ENCODE measurements at places on chromosomes 3 and 15.

DNA sequence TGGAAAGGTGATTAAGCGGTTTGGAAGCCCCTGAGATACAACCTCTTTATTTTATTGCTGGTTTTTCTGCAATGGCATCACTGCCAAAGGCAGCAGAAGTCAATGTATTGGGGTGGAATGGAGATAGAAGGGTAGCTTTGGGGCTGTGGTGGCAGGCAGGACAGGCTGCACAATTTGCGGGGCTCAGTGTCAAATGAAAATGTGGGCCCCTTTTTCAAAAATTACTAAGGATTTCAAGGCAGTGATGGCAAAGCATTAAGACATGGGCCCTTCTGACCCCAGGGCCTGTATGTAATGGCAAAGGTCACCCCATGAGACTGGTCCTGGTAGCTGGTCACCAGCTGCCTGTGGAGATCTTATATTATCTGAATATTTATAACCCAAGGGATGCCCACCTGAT lies 29.3 kb upstream of the GALNT15 start:
- DNase-seq: no peak

- no peak for DNase-seq
Observed at GRCh38 chr3:145383416-145383815, 777.6 kb downstream of the PLOD2 start.

DNA sequence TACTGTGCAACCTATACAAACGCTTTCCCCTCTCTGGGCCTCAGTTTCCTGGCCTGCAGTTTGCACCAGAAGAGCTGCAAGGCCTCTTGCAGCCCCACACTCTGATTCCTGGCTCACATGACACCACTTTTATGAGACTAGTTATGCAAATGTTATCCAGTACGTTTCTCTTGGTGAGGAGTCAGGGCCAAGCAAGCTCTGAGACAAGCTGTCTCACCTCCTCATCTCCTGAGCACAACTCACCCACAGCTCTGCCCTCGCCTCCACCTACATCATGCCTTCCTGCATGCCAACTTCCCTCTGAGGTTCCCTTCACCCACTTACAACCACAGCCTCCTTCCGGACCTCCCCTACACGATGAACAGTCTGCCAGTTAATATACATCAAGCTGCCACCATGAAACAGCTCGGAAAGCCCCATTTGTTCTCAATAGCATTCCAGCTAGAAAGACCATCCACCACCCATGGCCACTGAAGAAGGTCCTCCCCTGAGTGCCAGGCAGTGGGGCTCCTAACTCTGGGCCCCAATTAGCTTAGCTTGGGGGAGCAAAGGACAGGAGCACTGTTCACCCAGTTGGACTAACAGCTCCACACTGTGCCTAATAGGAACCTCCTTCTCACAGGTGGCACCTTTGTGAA lies 25.0 kb downstream of the CRYGS start:
- no peak for DNase-seq

GRCh38 chr3:65636326-65636725 lies 402.4 kb downstream of the MAGI1 start:
- no peak for DNase-seq

GRCh38 chr3:184532940-184533732 lies 28.4 kb upstream of the EPHB3 start:
- DNase-seq: no peak

- no peak for DNase-seq
Observed at GRCh38 chr3:61349717-61350116, 98.5 kb upstream of the FHIT start.

DNA sequence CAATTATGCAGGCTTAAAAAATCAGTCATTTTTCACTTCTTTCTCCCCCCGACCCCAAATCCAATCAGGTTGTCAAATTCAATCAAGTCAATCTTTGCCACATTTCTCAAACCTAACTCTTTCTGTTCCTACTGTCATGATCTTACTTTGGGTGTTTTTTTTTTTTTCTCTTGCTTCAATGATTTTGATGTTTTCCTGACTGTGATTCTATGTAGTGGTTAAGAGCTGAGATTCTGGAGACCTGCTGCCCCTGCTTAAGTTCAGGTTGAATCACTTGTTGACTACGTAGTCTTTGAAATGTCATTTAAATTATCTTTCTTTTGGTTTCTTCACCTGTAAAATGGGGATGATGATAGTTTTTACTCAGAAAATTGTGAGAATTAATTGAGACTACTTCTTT lies 117.5 kb downstream of the TPRG1 start:
- no peak for DNase-seq

- DNase-seq: no peak
Observed at GRCh38 chr3:156298938-156299337, 178.6 kb downstream of the KCNAB1 start.

DNA sequence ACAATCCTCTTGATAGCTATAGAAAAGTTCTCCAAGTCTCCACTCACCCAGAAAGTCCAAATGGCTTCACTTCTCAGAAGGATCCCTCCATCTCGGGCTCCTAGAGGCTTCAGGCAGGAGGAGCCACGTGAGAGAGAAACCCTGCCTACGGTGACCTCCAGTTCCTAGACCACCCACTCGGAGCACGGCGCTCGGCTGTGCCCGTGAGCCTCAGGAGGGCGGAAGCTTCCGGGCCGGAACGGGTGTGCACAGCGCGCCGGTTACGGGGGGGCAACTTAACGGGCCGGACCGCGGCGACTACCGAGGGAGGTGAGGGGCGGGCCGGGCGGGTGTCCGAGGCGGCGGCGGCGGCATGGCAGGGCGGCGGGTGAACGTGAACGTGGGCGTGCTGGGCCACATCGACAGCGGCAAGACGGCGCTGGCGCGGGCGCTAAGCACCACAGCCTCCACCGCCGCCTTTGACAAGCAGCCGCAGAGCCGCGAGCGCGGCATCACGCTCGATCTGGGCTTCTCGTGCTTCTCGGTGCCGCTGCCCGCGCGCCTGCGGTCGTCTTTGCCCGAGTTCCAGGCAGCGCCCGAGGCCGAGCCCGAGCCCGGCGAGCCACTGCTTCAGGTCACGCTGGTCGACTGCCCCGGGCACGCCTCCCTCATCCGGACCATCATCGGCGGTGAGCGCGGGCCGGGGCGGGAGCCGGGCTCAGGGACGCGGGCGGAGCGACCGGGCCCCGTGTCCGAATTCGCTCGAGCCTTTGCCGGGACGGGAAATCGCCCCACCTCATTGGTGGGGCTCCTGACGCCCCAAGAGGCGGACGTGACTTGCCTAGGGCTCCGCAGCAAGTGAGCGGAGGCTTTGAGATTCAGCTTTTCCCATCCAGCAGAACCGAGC lies at the start of gene EEFSEC:
TSS of gene EEFSEC (plus strand) at position 326 of the 886 bp plus-strand sequence. CDS start at position 353, 27 bp downstream.
- DNase-seq: peak; percentile 30

- DNase-seq: peak; percentile 53
Observed at GRCh38 chr3:149442851-149443544, 31.5 kb upstream of the TM4SF4 start.

- no peak for DNase-seq
Observed at GRCh38 chr3:29901097-29901496, 620.2 kb downstream of the RBMS3 start.

DNA sequence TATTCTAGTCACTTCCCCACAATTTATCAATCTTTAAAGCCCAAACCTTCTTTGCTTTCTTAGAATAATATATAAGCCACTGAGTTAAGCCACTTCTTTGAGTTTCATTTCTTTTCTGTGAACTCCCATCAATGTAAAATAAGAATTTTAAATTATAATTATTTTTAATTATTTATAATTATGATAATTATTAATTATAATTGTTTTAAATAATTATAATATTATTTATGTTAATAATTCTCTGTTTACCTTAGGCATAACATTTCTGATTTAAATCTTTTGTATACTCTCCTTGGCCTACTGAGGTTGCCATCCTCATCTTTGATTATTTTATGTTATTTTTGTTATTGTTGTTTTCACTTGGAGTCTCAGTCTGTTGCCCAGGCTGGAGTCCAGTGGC lies 644.2 kb downstream of the ROBO2 start:
- no peak for DNase-seq

- DNase-seq: no peak
Observed at GRCh38 chr15:90459368-90459767, 70.4 kb upstream of the CRTC3 start.

GRCh38 chr3:127911421-127911931 lies 3.6 kb upstream of the KBTBD12 start:
- no peak for DNase-seq

- peak; percentile 49 for DNase-seq
Observed at GRCh38 chr15:38589502-38589901, 24.9 kb upstream of the RASGRP1 start.

GRCh38 chr15:59315914-59316451 lies 56.7 kb downstream of the MYO1E start:
- DNase-seq: peak; percentile 42

DNA sequence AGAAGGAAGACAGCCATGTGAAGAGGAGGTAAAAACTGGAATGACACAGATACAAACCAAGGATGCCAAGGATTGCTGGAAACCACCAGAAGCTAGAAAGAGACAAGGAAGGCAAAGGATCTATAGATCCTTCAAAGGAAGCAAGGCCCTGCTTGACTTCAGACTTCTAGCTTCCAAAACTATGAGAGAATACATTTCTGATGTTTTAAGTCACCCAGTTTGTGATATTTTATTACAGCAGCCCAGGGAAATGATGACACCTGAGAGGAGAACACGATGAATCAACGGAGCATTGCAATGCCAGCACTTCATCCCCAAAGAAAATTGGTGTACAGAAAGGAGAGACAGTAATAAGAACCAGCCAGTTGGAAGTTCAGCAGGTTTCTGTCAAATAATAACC lies 116.3 kb downstream of the MAGI1 start:
- no peak for DNase-seq

GRCh38 chr3:107377151-107377550 lies at the start of gene CCDC54:
CCDC54 (plus strand) TSS chr3:107377439; CDS start chr3:107377588, 149 bp downstream.
- no peak for DNase-seq

DNA sequence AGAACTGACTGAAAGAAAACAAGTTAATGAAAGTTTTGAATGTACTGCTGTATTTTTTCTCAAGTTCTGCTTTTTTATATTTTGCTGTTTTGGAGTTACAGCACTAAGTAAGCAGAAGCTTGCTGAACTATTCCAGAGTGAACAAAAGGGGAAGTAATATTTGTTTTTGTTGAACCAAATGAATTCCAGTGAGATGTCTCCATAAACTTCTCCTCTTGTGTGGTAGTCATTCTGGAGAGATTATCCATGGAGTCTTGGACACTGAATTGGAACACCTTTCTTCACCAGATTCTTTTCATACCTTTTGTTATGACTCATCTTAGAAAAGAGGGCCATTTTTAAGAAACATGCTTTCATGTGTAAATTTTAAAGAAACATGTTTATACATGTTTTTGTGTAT lies 8.8 kb downstream of the ANKUB1 start:
- peak; percentile 62 for DNase-seq

DNA sequence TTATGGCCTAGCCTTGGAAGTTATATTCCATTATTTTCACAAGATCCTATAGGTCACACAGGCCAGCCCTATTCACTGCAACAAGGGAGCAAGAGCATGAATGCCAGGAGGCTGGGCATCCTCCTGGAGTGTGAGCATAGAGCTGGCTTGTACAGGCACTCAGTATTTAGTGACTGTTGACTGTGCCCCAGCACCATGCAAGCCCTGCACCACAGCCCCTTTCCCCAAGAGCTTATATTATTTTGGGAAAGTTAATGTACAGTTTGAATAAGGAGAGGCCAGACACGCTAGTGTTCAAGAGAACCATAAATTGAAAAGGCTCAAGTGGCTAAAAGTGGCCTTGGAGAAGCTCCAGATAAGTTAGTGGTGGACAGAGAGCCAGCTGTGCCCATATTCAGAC lies 32.3 kb upstream of the TSEN2 start:
- no peak for DNase-seq

DNA sequence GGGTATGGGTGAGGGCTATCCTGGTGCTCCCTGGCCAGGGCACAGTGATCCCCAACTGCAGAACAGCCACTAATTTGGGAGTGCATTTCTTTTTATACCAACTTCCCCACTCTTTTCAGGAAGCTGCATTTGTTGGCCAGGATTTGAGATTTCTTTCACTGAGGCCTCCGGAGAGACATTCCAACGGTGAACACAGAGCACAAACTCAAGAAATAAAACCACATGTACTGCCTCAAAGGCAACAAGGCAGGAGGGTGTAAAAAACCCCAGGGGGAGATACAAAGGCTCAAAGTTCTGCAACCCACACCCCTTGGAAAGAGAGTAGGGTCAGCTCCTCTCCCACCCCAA lies 65.3 kb downstream of the CPN2 start:
- no peak for DNase-seq

GRCh38 chr3:113712129-113712528 lies 15.7 kb upstream of the USF3 start:
- DNase-seq: no peak

DNA sequence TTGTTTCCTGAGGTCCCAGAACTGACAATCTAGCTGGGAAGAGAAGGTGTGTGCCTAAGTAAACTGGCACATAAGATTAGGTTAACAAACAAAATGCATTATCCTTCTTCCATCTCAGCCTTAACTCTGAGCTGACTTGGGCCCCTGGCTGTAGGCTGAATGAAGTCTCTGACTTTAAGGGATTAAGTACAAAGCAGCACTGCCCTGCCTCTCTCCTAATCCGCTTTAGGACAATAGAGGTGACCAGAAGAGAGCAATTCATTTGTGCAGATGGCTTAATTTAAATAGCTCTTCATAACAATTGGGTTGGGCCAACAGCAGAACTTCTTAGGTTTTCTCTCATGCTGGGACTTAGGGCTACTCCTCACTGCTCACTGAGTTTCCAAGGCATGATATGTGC lies 181.6 kb upstream of the SOX14 start:
- DNase-seq: no peak

DNA sequence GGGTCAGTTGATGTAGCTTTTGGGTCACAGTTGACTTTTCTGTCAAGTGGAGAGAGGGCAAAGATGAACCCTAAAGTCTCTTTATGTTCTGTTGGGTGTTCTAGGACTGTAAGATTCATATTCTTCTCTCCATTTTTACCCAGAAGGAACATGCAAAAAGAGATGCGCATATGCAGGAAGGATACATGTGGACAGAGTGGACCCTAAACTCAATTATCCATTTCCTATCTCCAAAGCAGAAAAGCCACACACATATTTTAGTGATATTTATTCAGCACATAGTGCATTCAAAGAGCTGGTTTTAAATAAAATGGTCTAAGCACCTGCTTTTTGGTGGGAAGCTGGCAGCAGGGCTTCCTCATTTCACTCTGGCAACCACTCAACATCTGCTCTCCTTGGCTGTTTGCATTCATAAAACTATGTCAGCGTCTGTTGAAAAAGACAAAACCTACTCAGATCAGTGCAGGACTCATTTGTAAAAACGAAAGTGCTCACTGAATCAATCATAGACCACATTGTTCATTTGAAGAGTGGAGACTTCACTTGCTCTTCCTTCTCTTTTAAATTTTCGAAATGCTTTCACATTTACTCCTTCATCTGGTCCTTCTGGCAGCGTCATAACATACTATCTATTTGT lies 96.6 kb downstream of the SEMA6D start:
- no peak for DNase-seq

- DNase-seq: no peak
Observed at GRCh38 chr15:65326818-65327217, 22.3 kb downstream of the RNU5B-1 start.

DNA sequence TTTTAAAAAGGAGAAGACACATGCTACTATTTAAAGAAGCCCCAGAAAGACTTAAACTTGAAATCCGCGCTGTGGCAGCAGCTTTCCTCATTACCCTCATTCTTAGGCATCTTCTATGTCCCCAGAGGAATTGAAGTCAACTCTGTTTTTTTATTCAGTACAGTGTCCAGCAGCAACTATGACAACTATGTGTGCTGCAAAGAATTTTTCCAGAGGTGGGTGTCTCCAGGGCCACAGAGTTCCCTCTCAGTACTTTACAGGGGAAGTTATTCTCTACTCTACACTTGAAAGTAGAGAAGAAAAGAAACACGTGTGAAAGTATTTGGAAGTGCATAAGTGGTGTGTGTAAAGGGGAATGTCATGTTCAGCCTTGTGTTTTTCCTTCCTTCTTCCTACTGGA lies 32.0 kb downstream of the GATM start:
- no peak for DNase-seq

- DNase-seq: no peak
Observed at GRCh38 chr3:170741756-170742529, 128.1 kb downstream of the RPL22L1 start.

Measured in fibroblast of skin of left biceps (primary cell).